D721Med (cell line): ENCODE measurements at places on chromosomes 2 and 18.

DNA sequence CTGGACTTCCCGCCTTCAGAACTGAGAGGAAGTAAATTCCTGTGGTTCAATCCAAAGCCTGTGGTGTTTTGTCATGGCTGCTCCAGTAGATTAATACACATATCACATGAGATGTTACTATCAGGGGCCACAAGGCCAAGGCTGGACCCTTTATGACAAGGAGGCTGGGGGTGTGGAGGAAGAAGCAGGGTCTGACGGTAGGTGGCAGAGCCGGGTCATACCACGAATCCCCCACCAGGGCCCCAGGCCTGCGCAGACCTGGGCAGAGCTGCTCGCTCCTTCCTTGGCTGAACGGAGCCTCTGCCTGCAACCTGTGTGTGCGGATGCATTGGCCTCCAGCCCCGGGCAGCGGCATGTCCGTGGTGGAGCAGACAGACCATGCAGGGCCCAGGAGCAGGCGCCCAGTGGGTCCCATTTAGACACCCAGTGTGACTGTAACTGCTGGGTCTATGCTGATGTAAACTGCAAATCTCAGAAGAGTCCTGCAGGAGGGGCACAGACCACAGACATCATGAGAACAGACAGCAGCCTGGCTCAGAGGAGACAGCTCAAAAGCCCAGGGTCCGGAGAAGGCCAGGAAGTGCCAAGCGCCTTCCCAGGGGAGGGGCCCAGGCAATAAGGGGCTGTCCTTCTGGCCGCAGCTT, 155.2 kb downstream of the PXDN start:
- no peak for DNase-seq

GRCh38 chr2:191351298-191351697, 106.1 kb downstream of the MYO1B start:
- no peak for DNase-seq

GRCh38 chr2:181070119-181070835, 89.9 kb downstream of the UBE2E3 start:
- DNase-seq, result no peak

DNA sequence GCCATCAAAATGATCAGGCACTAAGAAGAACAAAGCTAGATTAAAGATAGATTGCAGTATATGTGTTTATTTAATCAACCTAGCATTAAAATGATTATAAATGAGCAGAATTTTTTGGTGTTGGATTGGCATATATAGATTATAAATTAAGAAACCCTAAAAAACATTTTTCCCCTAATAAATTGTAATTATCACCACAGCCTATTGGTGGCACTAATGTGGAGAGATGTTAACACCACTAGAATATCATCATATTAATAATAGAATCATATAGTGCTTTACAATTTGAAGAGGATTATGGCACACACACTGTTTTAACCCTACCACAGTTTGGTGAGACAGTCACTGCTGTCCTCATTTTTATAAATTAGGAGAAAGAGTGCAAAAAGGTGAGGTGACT, 112.4 kb upstream of the RND3 start:
- no peak for DNase-seq

GRCh38 chr2:33167622-33168245, 221.0 kb downstream of the LTBP1 start:
- no peak for DNase-seq

DNA sequence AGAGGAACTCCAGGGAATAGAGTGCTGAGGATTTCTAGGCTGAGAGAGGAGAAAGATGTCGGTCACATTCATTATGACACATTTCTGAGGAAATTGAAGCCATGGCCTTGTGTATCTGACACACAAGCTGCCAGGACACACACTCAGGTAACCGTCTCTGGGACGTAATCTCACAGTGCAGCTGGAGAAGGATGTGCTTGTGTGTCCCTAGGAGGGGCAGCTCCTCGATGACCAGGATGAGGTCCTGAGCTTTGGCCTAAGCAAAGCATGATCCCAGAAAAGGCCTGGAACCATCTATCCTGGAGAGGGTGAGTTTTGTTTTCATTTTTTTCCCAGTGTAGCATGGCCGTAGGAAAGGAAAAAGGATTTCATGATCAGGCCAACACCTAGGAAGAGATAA, 102.2 kb downstream of the CAPN13 start:
- DNase-seq, result no peak
